ENCODE measurements at places on chromosomes 13 and 19.
A peak's percentile ranks its signal among the peaks of the same experiment; 100 is the strongest.

GRCh38 chr19:14059093-14059480, 2.8 kb downstream of the PALM3 start:
- DNase-seq: no peak

DNA sequence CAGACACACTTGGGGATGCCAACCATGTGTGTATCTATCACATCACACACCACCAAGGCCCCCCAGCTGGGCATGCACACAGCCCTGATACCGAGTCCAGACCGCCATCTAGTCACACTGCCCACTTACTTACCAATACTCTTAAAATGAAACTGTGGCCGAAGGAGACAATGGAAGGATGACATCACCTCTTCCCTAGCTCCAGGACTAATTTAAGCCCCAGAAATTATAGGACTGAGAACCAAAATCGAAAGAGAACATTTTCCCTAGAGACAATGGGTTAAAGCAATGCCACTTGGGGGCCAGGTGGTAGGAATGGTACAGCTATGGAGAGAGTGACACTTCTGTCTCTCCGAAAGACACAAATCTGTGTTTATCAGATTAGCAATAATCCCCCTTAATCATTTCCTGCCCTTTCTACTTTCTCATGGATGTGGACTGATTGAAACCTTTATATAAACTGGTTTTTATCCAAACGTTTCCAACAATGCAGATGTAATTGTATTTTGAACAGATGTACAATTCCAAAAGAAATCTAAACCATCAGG, 663 bp upstream of the GGACT start:
- no peak for DNase-seq

- DNase-seq: no peak
Observed at GRCh38 chr13:73832128-73832588, 302.0 kb downstream of the KLF12 start.

- peak; percentile 32 for DNase-seq
Observed at GRCh38 chr19:48424694-48425219, 21.0 kb upstream of the GRWD1 start.

- no peak for DNase-seq
Observed at GRCh38 chr13:100138859-100139491, 50.1 kb downstream of the PCCA start.

DNA sequence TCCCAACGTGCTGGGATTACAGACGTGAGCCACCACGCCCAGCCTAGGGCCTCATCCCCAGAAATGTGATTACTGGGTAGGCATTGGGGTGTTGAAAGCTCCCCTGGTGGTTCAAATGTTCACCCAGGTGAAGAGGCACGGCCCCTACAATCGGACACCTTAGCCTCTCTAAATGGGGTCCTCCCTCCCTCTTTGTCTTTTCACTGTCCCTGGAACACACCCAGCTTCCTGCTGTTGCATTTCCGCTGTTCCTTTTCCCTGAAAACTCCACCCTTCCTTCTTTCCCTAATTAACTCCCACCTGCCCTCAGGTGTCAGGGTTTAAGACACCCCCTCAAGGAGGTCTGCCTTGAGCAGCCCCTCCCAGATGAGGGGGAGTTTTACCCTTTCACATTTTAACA, 3.6 kb upstream of the PRODH2 start:
- DNase-seq: no peak

GRCh38 chr13:106464076-106464475, 71.4 kb downstream of the EFNB2 start:
- no peak for DNase-seq

DNA sequence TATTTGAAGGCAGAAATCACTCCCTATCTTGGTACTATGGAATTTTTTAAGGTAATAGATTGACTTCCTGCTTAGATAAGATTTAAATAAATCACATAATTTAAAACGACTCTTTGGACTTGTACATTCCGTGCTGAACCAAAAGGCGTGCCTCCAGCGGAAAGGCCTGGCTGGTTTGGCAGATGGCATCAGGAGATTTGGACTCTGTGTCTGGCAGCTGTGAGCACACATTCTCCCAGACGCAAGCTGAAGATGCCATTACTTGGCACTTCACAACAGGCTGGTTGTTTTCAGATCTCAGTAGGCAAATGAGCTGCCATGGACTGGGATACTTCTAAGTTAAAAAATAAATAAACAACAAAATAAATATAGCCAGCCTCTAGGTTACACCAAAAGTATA, 104.5 kb upstream of the SLC15A1 start:
- no peak for DNase-seq

GRCh38 chr13:72205773-72206172, 338.8 kb upstream of the DACH1 start:
- DNase-seq: no peak

DNA sequence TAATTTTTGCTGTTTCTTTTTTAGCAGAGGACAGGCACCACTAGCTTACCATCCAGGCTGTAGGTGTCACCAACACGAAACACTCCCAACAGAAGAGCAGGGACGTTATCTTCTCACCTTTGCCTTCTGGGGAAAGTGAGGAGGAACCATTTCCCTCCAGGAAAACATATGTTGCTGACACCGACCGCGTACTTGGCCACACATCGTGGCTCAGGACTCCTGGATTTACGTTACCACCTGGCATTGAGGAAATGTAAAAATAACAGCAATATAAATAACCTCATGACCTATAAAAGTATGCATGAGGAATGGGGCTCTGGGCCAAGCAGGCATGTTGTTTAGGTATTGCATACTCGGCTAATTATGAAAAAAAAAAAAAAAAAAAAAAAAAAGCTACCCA, 525.1 kb downstream of the MYO16 start:
- DNase-seq: no peak

DNA sequence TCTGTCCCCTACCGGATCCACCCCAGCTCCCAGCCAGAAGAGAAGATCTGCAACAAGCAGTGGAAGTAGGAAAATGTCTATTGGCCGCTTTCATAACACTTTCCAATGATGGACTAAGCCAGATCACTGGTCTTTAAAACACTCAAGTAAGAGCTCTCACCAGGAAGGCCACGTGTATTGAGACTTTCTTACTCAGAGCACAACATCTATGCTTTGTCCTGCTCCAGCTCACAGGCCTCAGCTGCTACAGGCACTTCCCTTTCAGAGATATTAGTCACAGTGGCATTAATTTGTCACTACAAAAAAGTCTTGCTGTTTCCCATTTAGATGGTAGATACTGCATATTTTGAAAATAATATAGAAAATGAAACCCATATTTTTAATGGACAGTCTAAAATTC, 164.2 kb downstream of the ABCC4 start:
- no peak for DNase-seq

DNA sequence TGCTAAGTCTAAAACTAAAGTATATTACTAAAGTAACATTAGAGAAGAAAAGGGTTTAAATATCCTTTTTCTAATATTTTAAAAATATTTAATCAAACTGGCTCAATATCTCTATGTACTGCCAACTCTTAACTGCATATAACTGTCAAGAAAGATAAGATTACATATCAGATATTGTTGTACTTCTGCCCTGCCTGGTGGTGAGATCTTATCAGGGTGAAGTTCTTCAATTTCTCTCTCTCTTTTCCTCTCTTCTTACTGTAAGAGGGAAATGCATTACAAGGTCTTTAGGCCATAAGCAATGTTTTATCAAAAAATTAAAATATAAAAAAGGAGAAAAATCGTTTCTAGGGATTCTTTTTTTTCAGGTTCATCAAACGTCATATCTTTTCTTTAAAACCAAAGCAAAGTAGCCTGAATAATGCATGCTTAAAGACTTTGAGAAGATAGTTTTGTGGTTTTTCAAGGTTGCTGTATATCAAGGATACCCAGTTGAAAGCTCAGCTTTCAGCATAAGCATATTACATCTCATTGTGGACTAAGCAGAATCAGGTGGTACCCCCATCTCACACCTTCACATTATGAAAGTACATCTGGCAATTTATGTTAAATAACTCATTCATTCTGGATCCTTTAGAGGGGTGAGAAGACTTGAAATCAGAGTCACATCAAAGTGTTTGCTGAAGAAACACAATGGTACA, 1625.7 kb upstream of the SLC10A2 start:
- no peak for DNase-seq

DNA sequence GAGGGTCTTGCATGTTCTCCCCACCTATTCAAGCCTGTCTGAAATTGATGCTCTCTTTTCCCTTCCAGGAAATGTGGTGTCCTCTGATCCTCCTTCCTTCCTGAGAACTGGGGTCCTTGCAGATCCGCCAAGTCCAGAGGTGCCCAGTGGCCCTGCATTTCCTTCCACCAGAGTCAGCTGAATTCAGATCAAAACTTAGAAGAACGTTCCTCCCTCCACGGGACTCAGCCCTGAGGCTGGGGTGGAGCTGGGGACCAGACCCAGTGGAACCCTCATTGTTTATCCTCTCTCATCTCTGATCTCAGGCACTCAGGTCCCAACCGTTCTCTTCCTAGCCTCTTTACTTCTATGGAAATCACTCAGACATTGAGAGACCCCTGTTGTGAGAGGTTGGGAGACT, 477.3 kb downstream of the TSHZ3 start:
- DNase-seq: no peak

- no peak for DNase-seq
Observed at GRCh38 chr13:79312340-79312855, 93.7 kb downstream of the RBM26 start.

Measured in HAP-1 (cell line).